ENCODE measurements at places on chromosomes 13 and 19.

DNA sequence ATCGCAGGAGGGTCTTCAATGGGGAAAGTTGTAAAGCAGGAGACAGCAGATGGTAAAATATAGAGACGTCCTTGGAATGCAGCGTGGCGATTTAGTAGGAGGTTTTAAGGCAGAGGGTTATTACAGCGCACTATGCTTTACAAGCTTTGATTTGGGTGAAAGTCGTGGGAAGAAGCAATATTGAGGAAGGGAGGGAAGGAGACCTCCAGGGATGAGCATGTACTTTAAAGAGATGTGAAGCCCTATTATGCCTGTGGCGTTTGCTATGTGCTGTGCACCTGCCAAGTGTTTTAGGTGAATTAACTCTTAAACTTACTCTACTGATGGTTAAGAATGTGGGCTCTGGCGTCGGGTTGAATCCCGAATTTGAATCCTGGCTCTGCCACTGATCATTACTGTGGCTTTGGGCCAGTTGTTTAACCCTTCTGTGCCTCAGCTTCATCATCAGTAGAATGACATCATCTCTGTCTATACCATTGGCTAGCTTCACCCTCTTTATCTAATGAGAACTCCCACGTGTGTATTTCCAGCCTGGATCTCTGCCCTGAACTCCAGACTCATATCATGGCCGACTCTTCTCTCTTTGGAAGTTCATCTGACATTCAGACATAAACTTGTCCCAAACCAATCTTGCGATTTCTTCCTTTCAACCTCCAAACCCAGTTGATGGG is 583 bp downstream of the CCDC61 start:
- no peak for DNase-seq

- DNase-seq, result no peak
Observed at GRCh38 chr19:18848878-18849661, 17.3 kb downstream of the UPF1 start.

- DNase-seq, result peak; percentile 27
Observed at GRCh38 chr19:53659292-53659691, 27.5 kb downstream of the DPRX start.

DNA sequence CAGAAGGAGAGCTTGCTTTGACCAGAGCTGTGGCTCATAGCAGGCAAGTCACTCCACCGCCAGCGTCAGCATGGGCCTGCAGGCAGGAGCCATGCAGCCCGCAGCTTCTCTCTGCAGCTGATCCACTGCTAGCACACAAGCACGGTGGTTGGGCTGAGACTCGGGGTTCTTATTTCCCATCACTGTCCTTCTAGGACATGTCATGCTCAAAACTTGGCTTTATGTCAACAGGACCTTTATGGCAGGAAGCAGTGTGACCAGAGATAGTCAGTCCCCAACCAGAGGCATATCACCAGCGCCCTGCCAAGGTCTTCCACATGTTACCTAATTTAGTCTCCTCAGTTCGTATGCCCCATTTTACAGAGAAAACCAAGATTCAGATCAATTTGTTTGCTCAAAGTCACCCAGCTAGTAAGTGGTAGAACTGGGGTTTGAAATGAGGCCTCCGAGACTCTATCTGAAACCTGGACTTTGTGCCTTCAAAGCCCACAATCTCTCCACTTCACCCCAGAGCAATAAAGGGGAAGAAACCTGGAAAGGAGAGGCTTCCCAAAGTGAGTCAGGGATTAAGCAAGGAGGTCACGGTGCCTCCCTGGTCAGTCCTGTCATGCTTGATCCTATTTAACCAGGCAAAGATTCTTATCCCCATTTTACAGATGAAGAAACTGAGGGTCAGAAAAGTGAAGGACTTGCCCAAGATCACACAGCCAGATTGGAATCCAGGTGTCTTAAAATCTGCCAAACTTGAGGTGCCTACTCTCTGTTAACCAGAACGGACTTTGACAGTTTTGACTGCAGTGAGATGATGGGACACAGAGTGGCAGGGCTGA is 5.1 kb downstream of the TMEM272 start:
- DNase-seq, result no peak

GRCh38 chr19:49437231-49437630 is 4.1 kb downstream of the SLC17A7 start:
- no peak for DNase-seq

DNA sequence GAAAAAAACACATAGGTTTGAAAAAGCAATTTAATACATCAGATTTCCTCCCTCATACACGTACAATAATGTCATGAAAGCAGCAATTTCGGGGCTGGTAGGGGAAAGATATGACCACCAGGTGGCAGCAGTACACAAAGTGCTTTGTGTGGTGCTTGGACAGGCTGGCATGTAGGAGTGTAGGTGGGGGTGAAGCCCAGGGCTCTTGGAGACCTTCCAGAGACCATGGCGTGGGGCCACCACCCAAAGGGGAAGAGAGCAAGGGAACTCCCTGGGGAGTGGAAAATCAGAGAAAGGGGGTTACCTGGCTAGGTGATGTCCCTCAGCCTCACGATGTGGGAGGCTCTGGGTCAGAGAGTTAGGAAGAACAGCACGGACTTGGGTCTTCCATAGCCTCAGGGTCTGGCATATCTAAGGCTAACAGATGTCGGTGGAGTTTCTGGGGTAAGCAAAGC is 11.8 kb upstream of the CCNA1 start:
- peak; percentile 45 for DNase-seq

DNA sequence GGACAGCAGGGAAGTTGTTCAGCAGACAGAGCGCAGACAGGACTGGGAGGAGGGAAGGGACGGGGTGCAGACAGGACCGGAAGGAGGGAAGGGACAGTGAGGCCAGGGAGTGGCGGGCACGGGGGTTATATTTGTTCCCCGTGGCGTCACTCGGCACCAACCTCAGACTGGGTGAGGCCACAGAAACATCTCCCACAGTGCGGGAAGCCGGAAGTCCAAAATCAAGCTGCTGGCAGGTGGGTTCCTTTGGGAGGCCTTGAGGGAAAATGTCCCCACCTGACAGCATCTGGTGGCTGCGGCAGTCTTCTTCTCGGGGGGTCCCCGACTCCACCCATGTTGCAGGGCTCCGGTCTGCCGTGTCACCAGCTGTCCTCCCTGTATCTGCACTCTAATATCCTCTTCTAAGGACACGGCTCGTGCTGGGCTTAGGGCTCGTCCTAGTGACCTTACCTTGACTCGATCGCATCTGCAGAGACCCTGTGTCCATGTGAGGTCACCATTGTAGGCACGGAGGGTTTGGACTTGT is 133.0 kb downstream of the STK24 start:
- DNase-seq, result no peak

DNA sequence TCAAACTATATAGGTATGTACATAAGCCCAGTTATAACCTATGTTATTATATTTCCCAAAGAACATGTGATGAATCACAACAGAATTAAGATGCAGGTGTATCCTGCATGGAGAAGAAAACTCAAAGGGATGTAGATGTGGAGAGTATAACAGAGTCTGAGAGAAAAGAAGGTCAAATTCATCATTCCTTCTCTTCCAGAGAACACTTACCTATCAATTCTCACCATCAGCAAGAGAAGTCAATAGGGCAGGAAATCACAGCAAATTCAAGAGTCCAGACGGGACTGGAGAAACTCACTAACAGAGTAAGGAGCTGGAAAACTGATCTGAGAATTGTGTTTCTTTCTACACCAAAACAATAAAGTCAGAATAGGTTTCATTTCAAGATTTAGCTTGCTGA is 28.4 kb downstream of the DIAPH3 start:
- DNase-seq, result no peak

GRCh38 chr13:66689037-66689619 is 541.0 kb downstream of the PCDH9 start:
- no peak for DNase-seq

All from right renal cortex interstitium (tissue), 3 donors.